Right ventricle myocardium superior (tissue), 1 donor: ENCODE measurements at places on chromosomes 12 and 14.

DNA sequence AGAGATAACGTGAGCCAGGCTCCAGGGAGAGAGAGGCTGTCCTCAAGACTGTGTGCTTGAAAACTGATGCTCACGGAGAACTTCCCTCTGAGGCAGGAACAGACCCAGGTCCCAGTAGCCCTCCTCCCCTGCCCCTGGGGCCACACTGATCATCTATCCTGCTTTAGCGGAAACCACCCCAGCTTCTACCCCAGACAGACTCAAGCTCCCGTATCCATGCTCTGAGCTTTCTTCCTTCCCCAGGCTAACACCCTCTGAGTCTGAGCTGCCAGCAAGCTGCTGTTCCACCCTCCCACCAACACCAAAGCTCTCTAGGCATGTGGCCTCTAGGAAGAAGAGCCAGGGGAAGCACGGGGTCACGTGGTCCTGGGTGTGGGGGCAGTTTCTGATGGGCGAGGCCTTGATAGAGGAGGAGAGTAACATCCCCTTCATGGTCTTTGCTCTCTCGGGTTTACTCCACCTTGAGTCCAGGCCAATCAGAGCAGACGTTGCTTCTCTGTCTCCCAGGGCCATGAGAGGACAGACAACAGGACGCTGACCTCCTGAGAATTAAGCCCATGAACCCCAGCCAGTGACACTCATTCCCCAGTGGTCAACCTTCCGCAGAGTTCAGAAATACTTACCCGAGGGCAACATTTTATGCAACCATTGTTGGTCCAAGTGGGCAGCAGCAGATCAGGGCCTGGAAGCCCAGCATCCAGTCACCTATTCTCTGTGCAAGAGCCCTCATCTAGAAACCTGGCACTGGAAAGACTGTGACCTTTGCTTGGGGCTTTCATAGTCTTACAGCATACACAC is 1.4 kb downstream of the PCK2 start:
- peak; percentile 72 for DNase-seq

DNA sequence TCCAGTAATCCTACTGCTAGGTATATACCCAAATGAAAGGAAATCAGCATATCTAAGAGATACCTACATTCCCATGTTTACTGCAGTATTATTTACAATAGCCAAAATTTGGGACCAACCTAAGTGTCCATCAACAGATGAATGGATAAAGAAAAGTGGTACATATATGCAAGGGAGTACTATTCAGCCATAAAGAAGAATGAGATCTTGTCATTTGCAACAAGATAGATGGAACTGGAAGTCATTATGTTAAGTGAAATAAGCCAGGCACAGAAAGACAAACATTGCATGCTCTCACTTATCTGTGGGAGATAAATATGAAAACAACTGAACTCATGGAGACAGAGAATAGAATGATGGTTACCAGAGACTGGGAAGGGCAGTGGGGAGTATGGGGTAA is 109.5 kb downstream of the INSM2 start:
- DNase-seq = no peak

- DNase-seq = no peak
Measured at GRCh38 chr12:41856228-41856627, 288.4 kb downstream of the GXYLT1 start.

DNA sequence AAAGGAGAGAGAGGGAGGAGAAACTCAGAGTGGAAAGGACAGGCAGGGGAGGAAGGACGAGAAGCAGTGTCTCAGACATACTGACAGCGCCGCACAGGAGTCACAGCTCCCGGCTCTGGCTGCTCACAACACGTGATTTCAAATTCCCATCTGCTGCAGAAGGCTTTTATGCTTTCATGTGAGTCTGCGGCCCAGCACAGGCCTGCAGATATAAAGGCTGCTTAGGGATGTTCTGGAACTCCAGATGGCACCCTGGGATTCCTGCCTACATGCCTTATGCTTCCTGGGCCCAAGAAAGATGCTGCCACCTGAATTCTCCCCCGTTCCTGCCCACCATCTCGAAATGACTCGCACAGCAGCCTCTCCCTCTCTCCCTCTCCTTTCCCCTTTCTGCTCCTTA is 89.6 kb downstream of the NUAK1 start:
- DNase-seq = no peak

DNA sequence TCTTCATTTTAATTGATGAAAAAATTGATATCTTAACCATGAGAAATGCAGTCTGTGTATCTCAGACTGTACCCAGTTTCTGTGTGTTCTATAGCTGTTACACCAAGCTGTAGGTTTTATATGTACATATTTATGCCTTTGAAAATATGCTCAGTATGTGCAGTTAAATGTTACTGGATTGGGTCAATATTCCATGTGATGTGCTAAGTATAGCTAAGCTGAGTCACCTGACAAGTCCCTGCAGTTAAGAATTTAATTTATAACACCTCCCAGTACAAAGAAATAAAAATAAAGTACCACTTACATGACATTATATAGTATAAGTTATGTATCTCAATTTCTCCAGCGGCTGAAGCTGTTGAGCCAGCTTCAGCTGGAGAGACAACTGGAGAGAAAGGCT is 984.0 kb downstream of the GALC start:
- DNase-seq = no peak

GRCh38 chr14:88683119-88683518 is 109.6 kb downstream of the EML5 start:
- DNase-seq = no peak

GRCh38 chr14:23299211-23299957 is 3.3 kb downstream of the PPP1R3E start:
- no peak for DNase-seq

DNA sequence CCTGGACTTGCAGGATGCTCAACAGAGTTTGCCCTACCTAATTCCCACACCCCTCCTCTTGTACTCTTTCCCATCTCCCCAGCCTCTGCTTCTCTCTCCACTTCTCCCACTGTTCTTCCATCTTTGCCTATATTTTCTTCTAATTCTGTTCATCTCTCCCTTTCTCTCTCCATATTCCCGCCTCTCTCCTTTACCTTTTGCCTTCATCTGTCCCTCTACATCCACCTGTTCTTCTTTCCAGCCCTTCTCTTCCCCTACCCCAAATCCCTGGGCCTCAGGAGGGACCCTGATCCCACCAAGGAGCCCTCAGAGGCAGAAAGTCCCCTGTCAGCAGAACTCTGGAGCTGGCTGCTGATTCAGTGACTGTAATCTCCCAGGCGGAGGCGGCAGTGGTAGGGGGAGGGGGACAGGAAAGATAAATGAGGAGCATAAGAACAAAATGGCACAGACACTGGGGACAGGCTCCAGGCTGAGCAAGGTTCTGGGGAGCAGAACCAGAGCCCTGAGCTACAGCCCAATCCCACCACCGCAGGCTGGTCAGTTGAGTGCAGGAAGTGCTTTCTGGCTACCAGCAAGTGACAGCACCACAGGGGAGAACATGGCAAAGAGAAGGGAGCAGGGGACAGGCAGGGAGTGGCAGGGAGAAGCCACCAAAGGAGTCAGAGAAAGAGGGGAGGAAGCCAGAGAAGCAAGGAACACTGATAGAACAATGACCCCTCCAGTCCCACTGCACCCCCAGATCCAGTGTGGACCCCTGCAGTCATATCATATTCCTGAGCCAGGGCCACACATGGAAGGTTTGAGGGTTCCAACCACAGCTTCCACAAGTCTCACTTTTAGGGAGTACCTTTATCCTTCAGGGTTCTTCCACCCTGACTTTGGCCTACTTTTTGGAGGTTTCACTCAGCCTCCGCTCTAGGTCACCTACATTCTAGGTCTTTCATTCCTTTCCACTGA is 27.0 kb downstream of the SMUG1 start:
- DNase-seq = no peak

DNA sequence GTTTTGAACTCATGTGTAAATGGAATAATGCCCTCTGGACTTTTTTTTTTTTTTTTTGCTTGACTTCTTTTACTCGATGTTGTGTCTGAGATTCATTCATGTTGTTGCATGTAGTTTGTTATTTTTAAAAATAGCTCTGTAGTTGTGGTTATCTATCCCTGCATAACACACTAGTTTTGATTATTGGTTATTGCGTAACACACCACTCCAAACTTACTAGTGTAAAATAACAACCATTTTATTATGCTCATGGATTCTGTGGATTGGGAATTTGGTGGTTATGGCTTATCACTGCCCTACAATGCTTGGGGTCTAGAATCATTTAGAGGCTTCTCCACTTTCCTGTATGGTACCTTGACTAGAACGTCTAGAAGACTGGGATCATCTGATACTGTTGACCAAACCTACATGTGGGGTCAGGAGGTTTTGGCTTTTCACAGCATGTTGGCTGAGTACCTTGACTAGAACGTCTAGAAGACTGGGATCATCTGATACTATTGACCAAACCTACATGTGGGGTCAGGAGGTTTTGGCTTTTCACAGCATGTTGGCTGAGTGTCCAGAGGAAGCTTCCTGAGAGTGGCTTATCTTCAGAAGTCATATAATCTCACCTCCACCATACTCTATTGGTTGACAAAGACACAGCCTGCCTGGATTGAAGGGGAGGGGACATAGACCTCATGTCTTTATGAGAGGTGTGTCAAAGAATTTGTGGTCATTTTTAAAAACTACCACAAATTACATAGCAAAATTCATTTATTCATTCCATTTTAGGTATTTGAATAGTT is 11.6 kb downstream of the VRK1 start:
- no peak for DNase-seq

DNA sequence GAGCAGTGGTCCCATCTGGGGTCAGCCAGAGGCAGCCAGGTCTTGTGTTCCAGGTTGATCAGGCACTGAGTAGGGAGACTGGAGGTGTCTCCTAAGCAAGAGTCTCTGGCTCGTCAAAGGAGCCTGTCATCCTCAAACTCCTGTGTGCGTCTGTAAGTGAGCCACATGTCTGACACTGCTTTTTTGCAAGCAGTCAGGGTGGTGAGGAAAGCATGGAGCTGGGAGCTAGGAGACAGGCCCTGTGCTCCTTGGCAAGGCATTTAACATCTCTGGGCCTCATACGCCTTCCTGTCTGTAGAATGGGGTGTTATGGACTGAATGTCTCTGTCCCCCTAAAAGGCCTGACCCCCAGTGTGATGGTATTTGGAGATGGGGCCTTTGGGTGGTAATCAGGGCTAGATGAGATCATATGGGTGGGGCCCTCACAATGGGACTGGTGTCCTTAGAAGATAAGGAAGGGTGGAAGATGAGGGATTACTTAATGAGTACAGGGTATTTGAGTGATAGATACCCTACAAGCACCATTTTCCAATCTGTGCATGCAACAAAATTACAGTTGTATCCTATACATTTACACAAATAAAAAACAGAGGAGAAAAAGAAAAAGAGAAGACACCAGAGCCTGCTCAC is 53.0 kb downstream of the ARL6IP4 start:
- DNase-seq = peak; percentile 1

DNA sequence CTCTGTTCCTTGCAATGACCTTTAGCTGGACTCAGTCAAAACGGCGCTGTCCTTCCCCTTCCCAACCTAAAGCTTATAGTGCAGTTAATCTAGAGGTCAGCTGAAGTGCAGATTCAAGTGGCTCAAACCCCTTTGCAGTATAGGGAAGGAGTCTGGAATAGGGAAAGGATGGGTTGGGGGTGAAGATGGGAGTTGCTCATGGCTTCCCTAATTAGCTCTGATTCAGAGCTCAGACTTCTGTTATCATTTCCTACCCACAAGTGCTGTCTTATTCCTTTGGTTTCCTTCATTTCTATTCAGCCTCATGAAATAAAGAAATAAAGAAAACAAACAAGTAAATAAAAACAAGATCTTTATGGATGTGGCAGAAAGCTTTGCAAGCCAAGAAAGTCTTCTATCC is 264.0 kb upstream of the HMGA2 start:
- no peak for DNase-seq

- peak; percentile 87 for DNase-seq
Measured at GRCh38 chr14:69013943-69014782, 35.1 kb upstream of the ACTN1 start.

DNA sequence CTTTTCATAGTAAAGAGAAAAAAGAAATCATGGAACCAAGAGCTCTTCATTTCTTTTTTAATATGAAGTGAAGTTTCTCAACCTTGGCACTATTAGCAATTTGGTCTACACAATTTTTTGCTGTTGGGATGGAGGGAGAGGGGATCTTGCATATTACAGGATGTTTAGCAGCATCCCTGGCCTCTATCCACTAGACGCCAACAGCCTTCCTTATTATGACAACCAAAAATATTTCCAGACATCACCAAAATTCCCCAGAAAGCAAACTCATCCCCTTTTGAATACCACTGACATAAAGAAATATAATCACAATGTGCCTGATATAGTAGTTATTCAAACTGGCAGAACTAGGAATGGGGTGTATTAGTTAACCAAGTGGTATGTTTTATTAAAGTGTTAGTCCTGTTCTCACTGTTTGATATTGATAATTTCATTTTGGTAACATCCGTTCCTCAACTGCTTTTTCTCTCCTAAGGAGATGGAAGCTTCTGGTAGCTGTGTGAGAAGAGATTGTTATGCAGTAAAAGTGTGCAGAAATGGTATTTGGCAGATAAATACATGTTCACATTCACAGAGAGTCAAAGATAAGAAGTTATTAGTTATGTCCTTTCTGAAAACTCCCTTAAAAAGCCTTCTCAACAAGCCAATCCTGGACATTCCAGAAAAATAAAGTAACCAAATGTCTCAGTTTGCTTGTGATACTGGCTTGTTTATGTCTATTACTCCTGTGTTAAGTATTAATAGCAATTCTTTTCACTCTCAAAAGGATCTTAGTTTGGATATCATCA is 699.9 kb downstream of the C12orf50 start:
- DNase-seq = no peak

- no peak for DNase-seq
Measured at GRCh38 chr12:67786086-67786485, 137.5 kb downstream of the DYRK2 start.

DNA sequence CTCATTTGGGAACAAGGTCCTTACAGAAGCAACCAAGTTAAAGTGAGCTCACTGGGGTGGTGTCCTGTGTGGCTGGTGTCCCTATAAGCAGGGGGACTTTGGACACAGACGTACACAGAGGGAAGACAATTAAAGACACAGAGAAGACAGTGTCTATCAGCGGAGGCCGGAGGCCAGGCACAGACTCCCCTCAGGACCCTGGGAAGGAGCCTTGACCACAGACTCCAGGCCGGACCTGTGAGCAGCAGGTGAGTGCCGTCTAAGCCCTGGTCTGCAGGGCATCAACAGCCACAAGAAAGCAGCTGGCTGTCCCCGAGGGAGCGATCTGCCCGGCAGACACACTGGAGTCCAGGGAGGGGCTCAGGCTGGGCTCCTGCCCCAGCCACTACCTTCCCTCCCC is 219.1 kb upstream of the C14orf180 start:
- peak; percentile 18 for DNase-seq

DNA sequence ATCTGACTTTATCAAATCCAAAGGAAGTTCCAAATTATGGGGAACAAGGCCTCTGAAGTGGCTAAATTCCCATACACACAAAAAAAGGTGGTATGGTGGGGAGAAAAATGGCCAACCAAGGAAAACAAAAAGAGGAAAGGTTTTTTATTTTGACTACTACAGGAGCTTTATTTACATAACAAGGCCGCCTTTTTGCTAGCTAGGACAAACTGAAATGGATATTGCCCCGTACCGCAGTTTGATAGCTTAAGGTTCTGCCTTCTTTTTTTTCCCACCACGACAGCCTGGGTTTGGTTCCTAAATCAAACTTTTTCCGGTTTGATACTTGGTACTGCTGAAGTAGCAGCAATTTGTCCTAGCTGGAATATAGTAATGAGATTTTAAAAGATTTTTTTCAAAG is 66.8 kb downstream of the COX16 start:
- no peak for DNase-seq

- no peak for DNase-seq
Measured at GRCh38 chr12:47802312-47802711, 17.4 kb downstream of the HDAC7 start.

- DNase-seq = no peak
Measured at GRCh38 chr12:17992002-17992656, 97.9 kb downstream of the RERGL start.
